ENCODE measurements at places on chromosomes 5 and 9.
A peak's percentile ranks its signal among the peaks of the same experiment; 100 is the strongest.

- no peak for DNase-seq
Measured at GRCh38 chr9:126347911-126348760, 21.5 kb downstream of the MVB12B start.

GRCh38 chr5:52987711-52988331 lies 1.3 kb upstream of the ITGA2 start:
- peak; percentile 38 for DNase-seq

- DNase-seq: no peak
Measured at GRCh38 chr5:115962239-115962564, at the start of gene LVRN. Gene LVRN, plus strand, starts transcription at chr5:115962475. Its CDS starts 143 bp downstream, at chr5:115962618.

DNA sequence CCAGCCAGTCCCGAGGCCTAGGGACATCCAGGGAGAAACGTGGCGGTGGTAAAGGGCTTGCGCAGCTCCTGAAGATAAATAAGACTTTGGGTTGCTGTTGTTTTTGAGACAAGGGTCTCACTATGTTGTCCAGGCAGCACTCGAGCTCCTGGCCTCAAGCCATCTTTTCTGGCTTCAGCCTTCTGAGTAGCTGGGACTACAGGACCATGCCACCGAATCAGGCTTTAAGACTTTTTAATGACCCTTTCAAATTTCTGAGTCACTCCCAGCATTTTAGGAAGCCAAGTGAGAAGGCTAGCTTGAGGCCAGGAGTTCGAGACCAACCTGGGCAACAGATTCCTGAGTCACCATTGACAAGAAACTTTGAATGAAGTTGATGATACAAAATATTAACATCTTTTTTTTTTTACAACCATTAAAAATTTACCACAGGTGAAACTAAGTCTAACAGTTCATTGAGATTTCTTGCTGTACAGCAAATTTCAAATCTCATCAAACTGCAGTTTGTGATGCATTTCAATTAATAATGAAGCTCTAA lies 817 bp upstream of the GNE start:
- DNase-seq: peak; percentile 2

- no peak for DNase-seq
Measured at GRCh38 chr5:58810086-58810485, 227.2 kb downstream of the RAB3C start.

All from CD4-positive, alpha-beta T cell treated with Interleukin-17A for 4 hours (primary cell).